ENCODE measurements at places on chromosomes 12 and 14.

DNA sequence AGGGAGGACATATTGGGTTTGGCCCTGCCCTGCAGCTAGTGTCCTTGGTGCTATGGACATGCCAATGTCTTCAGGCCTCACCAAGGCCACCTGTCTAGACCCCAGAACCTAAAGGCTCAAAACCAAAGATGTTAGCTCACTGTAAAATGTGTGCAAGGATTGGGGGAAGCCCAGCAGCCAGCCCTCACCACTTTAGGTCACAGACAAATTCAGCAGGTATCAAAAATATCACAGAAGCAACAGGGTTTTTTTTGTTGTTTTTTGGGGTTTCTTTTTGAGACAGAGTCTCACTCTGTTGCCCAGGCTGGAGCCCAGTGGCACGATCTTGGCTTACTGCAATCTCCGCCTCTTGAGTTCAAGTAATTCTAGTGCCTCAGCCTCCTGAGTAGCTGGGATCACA, 29.0 kb upstream of the NINJ2 start:
- DNase-seq = no peak

DNA sequence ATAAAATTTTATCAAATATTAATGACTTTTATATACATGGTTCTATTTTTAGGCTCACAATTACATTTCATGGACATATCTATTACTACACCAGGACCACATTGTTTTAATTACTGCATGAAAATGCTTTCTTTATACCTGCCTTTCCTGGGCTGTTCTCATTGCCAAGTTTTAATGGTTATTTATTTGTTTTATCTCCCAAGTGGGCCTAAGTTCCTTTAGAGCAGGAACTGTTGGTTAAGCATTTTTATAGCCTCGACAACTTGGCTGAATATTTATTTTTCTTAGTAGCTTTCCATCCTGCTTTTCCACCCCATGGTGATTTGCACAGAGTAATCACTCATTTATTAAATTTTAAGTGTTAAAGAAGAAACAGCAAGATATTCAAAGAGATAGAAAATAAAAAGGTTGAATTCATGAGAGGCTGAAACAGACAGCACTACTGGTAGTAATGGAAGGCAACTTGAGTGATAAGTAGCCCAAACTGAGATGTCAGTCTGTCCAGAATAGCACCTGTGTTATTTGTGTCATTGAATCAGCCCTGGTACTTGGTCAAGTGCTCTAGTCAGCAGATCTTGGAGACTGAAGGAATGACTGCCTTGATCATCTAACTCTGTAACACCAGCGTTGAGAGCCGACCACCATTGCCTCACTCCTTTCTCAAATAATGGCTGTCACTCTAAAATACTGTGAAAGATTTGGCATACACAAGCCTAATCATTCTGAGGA, 119.1 kb upstream of the EGLN3 start:
- no peak for DNase-seq

GRCh38 chr12:55063291-55063690, 43.5 kb downstream of the NEUROD4 start:
- no peak for DNase-seq

GRCh38 chr12:71431991-71432390, 7.6 kb upstream of the LGR5 start:
- no peak for DNase-seq

GRCh38 chr14:75858362-75858761, 123.4 kb downstream of the TGFB3 start:
- no peak for DNase-seq

DNA sequence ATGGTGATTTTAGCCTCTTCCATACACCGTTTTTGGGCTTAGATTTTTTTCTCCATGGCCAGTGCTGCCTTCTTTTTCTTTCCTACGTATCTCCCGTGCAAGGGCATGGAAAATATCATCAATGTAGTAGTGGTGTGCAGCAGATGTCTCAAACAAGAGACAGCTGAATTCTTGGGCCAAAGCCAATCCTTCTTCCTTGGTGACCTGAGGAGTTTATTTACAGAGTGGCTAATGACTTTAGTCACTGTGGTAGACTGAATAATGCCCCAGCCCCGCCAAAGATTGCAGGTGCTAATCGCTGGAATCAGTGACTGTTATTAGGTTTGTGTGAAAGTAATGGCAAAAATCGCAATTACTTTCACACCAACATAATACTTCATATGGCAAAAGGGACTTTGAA, 235.5 kb upstream of the NOS1 start:
- DNase-seq = no peak

DNA sequence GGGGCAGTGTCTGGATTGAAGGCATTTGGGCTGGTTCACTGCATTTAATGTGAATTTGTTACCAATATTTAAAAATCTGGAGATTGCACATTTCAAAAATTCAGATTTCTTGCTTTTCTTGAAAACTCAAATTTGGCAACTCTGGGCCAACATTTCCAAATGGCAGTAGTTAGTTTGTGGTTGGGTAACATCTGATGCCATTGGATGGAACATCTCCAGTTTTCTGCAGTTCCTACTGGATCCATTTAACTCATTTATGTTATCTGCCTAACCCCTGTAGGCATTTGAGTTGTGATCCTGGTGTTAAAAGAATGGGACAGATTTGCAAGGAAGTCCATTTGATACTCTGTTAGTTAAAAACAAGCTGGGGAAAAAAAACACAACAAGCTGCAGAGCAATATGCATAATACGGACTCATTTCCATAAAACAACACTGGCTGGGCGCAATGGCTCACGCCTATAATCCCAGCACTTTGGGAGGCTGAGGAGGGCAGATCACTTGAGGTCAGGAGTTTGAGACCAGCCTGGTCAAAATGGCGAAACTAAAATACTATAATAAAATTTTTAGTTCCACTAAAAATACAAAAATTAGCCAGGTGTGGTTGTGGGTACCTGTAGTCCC, 7.9 kb downstream of the EIF2B2 start:
- DNase-seq = no peak

DNA sequence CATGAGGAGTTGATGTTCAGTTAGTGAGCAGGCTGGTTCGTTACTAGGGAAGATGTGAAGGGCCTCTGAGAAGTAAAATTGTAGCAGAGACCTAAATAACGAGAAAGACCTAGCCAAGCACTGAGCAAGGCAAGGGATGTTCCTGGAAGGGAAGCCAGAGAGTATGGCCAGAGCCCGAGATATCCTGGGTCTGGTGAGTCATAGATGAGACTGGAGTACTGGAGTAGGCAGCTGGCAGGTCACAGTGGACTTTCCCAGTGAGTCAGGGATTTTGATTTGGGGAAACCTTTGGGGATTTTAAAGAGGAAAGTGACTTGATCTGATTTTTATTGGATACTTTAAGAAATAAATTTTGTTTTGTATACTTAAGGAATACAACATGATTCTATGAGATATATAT, 369.0 kb downstream of the DIO2 start:
- DNase-seq = peak; percentile 27

GRCh38 chr12:54082397-54082892, 28.8 kb downstream of the HOXC4 start:
- DNase-seq = peak; percentile 28

- peak; percentile 37 for DNase-seq
Measured at GRCh38 chr12:12467688-12468261, 94.9 kb downstream of the DUSP16 start.

GRCh38 chr12:120847392-120847791, 56.8 kb downstream of the SPPL3 start:
- no peak for DNase-seq

DNA sequence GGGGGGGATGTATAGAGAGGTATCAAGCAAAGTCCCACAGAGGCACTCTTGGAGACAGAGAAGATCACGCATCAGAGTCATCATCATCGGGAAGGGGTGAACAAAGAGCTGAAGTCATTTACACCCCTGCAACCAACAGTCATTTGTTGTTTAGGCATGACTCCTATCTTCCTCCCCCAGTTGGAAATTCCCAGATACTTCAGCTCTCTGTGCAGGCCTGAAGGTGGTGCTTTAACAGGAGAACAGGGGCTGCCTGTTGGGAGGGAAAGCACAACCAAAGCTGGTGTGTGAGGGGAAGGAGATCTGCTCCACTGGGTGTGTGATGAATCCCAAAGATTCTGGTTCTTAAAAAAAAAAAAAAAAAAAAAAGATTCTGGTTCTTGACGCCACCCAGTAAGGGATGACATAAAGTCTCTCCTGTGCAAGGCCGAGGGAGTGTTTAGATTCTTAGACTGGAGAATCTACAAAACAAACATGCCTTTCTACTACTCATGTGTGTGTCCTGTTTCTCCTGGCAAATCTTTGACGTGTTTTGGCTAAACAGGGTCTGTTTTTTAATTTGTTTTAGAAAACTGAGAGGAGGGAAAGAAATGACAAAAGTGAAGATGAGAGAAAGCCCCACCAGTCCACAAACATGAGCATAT, 121.0 kb upstream of the ARHGAP5 start:
- peak; percentile 36 for DNase-seq

GRCh38 chr14:88515499-88516221, 39.1 kb downstream of the PTPN21 start:
- DNase-seq = no peak

- peak; percentile 28 for DNase-seq
Measured at GRCh38 chr12:102061096-102061559, 663 bp downstream of the WASHC3 start.

DNA sequence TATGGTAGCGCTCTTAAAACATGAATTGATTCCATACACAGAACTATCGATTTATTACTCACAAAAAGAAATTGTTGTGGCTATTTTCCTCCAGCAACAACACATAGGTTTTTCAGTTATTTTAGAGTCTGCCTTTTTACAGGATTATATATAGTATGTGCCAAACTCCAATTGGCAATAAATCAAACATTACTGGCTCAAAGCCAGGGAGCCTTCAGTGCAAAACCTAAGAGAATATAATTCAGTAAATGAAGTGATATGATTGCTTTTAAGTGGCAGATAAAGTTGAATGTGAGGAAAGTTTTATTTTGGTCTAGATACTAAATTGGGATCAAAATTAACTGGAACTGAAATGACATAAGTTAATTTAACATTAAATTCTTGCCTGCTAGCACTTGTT, 234.8 kb downstream of the PIK3C2G start:
- no peak for DNase-seq

DNA sequence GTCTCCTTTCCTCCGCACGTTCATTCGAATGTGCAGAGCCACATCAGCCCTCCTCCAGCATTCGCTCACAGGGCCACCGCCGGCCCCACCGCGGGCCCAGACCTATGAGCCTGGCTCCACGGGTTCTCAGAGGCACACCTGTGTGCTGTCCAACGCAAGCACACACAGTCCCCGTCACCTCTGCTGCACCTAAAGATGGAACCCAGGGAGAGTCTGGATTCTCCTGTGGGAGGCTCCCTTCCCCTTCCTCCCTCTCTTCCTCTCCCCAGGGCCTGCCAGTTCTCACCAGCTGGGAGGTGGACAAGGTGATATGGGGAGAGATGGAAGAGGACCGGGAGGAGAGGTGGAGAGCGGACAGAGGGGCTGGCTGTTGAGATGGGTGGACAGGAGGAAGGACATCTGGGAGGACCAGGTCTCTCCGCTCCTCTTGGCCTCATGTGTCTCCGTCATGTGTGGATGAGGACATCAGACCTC, 4.9 kb upstream of the AQP6 start:
- DNase-seq = no peak

DNA sequence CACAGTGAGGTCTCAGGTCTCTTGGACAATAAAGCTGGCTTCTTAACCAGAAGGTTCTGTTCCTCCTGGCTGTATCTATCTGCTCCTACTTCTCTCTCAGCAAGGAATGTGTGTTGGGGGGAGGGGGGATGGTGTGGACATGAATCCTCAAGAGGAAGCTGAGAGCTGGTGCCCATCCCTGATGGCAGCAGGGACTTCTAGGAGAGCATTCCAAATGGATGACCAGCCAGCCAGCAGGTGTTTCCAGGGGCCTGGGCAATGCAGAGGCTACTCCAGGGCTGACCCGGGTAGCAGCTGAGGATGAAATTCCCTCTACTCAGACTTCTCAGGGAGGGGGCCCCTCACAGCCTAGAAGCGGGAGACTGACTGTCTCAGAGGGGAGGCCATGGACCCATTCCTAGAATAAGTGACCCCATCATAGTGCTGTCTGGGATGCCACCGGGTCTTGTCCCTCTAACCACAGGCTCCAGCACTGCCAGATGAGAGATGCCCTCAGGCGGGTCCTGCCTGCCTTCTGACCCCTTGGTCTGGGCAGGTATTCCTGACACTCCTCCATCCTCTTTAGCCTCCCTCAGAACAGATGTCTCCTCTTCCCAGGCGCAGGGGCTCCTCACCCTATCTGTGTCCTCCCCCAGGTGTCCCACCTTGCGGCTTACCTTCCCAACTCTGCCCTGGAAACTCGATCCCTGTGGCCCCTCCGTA, 1.2 kb downstream of the RAB15 start:
- DNase-seq = no peak

GRCh38 chr12:67531501-67531900, 117.0 kb upstream of the DYRK2 start:
- DNase-seq = no peak

DNA sequence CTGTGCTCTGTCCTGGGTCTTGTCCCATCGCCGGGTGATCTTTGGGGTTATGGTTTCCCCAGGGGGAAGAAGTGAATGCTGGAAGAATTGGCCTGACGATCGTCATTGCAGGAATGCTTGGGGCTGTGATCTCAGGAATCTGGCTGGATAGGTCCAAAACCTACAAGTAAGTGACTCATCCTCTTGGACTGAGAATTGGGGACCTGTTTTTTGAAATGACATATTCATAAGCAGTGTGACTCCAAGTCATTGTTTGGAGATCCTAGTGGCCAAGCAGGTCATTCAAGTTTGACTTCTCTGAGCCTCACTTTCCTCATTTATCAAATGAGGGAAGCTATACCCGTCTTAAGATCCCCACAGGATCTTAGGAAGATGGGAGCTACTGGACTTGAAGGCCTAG, 25.8 kb downstream of the ERG28 start:
- no peak for DNase-seq

- DNase-seq = no peak
Measured at GRCh38 chr12:70255311-70255710, 12.1 kb downstream of the CNOT2 start.

- no peak for DNase-seq
Measured at GRCh38 chr12:82124711-82125380, 233.3 kb downstream of the CCDC59 start.

DNA sequence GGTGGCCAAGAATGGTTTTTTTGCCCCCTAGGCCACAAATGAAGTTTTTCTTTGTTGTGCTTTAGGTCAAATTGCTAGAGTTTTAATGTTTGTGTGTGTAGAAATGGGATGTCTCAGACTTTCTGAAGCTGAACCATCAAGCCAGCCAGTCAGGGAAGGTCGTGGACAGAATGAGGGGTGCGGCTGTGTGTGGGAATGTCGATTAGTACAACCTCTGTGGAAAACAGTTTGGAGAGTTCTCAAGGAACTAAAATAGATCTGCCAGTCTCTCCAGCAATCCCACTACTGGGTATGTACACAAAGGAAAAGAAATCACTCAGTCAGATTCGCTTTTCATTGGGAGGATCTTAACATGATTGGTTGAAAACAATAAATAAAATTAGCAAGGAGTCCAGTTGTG, 44.5 kb downstream of the ACACB start:
- DNase-seq = no peak
